ENCODE measurements at places on chromosomes 6 and 20.

GRCh38 chr6:136696238-136696637, 96.0 kb downstream of the MAP3K5 start:
- DNase-seq = no peak

- DNase-seq = no peak
Measured at GRCh38 chr6:98839781-98840361, 5.5 kb downstream of the POU3F2 start.

- DNase-seq = no peak
Measured at GRCh38 chr20:33165416-33166055, 2.4 kb upstream of the BPIFA2 start.

GRCh38 chr6:85494547-85495536, 45.0 kb downstream of the NT5E start:
- no peak for DNase-seq

DNA sequence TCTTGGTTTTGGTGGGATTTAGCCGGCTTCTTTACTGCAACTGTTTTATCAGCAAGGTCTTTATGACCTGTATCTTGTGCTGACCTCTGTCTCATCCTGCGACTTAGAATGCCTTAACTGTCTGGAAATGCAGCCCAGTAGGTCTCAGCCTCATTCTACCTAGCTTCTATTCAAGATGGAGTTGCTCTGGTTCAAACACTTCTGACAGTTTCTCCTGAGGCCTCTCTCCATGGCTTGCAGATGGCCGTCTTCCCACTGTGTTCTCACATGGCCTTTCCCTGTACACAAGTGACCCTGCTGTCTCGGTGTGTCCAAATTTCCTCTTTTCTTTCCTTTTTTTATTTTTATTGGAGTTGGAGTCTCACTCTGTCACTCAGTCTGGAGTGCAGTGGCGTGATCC, 4.2 kb upstream of the CCM2L start:
- DNase-seq = no peak

- no peak for DNase-seq
Measured at GRCh38 chr6:17635568-17635967, 35.5 kb downstream of the FAM8A1 start.

DNA sequence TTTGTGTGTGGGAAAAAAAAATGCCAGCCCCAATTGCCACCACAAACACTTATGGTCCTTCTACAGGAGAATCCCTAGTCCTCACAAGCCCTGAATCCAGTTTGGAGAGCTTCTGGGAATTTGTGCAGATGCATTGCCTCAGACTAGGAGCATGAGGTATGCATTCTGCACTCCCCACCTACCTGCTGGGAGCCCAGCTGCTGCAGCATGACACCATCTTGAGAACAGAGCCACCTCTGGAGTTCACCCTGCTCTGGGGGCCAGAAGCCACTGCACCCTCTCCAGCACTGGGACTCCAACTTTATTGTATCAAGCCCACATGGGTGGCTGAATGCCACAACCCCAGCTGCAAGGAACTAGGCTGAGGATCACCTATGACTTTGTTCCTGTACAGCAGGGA, 568.5 kb upstream of the ID4 start:
- no peak for DNase-seq

DNA sequence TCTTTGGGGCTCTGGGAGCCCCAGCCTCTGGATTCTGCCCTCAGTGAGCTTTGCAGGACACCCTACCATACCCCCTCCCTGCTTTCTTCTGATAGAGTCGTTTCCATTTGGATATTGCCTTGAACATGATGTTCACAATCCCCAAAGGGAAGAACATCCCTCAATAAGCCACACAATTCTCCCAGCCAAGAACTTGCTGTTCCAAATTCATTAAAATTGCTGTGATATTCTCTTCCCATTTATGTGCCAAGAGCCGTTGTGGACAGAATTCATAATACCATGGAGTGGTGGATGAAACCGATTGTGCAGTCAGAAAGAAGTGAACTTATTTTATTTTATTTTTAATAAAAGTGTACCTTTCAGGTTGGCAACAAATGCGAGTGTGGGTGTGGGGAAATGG, 95.8 kb downstream of the DHX35 start:
- no peak for DNase-seq

- DNase-seq = no peak
Measured at GRCh38 chr6:35354361-35355135, 12.2 kb downstream of the PPARD start.
